ENCODE measurements at places on chromosomes 12 and 14. TPM values are rescaled to one million over a fixed set of nuclear protein-coding genes. Genes with fewer than 3 reads are reported as not detected.

- H3K36me3 ChIP-seq: peaks cover 20% of the 10 kb centered on the region
- H3K27me3 ChIP-seq: peaks cover 1% of the 10 kb centered on the region
- H3K27ac ChIP-seq: no peak overlapping the region
- no peak overlapping the region for H3K4me3 ChIP-seq
Measured at GRCh38 chr12:48145981-48146380, 11.3 kb downstream of the ASB8 start.

DNA sequence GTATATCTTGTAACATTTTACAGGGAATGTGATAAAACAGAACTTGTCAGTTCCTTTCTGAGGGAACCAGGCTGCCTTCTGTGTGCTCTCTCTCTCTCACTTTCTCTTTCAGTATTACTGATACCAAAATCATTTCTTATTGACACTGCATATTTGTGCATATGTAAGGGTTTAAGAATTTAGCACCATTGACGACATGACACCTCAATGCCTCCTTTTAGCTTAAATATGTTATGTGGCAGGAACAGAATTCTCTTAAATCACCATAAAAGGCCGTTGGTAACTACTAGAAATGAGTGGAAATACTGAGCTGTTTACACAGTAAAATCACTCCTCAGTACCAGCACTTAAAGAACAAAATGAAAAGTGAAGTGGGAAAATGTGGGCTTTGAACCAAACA, 457.7 kb upstream of the SYT1 start:
- peaks cover 28% of the 10 kb centered on the region for H3K4me1 ChIP-seq
- no peaks in the 10 kb centered on the region for H3K27me3 ChIP-seq
- DNase-seq: no peak
- peak overlapping the region; percentile 77 for H3K4me3 ChIP-seq

DNA sequence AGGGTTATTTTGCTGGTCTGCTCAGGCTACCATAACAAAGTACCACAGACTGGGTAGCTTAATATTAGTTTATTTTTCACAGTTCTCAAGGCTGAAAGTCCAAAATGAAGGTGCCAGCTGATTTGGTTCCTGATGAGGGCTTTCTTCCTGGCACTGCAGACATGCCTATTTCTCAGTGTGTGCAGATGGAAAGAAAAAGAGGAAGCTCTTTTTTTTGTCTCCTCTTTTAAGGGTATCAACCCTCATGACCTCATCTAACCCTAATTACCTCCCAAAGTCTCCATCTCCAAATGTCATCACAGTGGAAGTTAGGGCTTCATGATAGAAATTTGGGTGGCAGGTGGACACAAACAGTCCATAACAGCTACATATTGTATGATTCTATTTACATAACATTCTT, 25.0 kb upstream of the POLR3B start:
- H3K27me3 ChIP-seq: no peaks in the 10 kb centered on the region
- DNase-seq: no peak
- H3K4me1 ChIP-seq: peaks cover 19% of the 10 kb centered on the region

- DNase-seq: peak; percentile 67
- H3K27ac ChIP-seq: no peak overlapping the region
- peaks cover 6% of the 10 kb centered on the region for H3K27me3 ChIP-seq
- peaks cover 9% of the 10 kb centered on the region for H3K4me1 ChIP-seq
Measured at GRCh38 chr14:69268763-69269162, 8.8 kb downstream of the GALNT16 start.

Gene C12orf56
- not detected for total RNA-seq

Gene CEBPE
- not detected for total RNA-seq

Gene SERPINA9
- not detected for total RNA-seq

Gene DYNC1H1
- total RNA-seq: 544 TPM

GRCh38 chr12:14775636-14775980, 27.7 kb downstream of the WBP11 start:
- peak; percentile 48 for DNase-seq
- peaks cover 54% of the 10 kb centered on the region for H3K4me1 ChIP-seq
- peaks cover 25% of the 10 kb centered on the region for H3K36me3 ChIP-seq
- peak overlapping the region; percentile 98 for H3K4me3 ChIP-seq

DNA sequence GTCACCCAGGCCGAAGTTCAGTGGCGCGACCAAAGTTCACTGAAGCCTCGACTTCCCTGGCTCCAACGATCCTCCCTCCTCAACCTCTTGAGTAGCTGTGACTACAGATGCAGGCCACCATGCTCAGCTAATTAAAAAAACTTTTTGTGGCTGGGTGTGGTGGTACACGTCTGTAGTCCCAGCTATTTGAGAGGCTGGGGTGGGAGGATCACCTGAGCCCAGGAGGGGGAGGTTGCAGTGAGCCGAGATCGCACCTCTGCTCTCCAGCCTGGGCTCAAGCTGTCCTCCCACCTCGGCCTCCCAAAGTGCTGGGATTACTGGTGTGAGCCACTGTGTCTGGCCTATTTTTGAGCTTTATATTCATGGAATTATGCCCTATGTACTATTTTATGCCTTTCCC, 18.1 kb upstream of the RAD52 start:
- no peak overlapping the region for H3K4me3 ChIP-seq
- no peak overlapping the region for H3K27ac ChIP-seq
- H3K27me3 ChIP-seq: peaks cover 4% of the 10 kb centered on the region
- no peaks in the 10 kb centered on the region for H3K36me3 ChIP-seq

DNA sequence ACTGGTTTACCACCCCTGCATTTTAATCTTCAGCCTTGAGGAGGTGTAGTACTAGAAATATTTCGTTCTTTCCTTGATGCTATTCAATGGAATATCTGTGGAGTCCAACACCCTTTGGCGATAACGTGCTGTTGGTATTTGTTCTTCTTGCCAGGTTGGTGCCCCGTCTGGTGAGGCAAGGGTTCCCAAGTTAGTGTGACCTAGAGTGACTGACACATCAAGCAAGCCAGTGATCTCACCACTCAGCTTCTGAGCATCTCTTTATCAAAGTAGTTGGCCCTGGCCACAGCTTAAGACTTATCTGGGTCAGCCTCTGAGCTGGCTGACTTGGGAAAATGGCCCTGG, 60.2 kb downstream of the PLXNC1 start:
- no peaks in the 10 kb centered on the region for H3K4me1 ChIP-seq
- no peak overlapping the region for H3K27ac ChIP-seq
- H3K27me3 ChIP-seq: peaks cover 18% of the 10 kb centered on the region
- H3K4me3 ChIP-seq: no peak overlapping the region
- H3K36me3 ChIP-seq: no peaks in the 10 kb centered on the region
- no peak for DNase-seq

DNA sequence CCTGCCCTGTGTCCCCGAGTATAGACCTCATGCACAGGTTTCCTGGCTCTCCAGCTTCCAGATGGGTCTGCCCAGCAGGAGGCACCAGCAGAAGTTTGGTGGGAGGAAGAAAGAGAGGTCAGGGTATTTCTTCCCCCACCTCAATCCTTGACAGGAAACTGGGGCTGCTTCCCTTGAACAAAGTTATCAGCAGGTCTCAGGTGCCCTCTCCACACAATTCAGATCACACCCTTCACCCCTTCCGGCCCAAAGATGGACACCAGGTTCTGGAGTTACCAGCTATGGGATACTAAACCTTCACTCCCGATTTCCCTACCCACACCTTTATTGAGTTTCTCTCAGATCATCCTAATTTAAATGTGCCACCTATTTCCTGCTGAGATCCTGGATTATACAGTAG, 1.2 kb downstream of the SART3 start:
- peaks cover 3% of the 10 kb centered on the region for H3K27me3 ChIP-seq
- no peak for DNase-seq
- peak overlapping the region; percentile 99 for H3K4me3 ChIP-seq
- peak overlapping the region; percentile 99 for H3K27ac ChIP-seq
- H3K36me3 ChIP-seq: peaks cover 14% of the 10 kb centered on the region

DNA sequence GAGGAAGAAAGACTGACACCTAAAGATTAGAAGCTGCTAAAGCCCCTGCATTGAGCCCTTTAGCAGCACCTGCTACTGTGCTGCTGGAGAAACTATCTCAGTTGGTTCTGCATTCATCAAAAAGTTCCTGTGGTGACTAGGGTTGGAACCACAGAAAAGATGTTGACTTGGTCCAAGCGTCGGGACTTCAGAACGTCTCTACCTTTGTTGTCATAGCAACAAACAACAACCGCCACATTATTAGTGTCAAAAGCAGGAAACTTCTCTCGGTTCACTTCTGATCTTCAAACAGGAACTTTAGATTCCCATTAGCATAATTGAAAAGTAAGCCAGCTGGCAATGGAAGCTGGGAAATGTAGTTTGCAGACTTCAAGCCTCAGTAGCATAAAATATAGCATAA, 368.0 kb downstream of the SEC23A start:
- no peak for DNase-seq
- no peaks in the 10 kb centered on the region for H3K36me3 ChIP-seq
- H3K27ac ChIP-seq: no peak overlapping the region
- no peak overlapping the region for H3K4me3 ChIP-seq

Gene C12orf54
- not detected for total RNA-seq
